ENCODE measurements at places on chromosomes 7 and 10. TPM values are rescaled to one million over a fixed set of nuclear protein-coding genes. Genes with fewer than 3 reads are reported as not detected.
A peak's percentile ranks its signal among the peaks of the same experiment; 100 is the strongest.

DNA sequence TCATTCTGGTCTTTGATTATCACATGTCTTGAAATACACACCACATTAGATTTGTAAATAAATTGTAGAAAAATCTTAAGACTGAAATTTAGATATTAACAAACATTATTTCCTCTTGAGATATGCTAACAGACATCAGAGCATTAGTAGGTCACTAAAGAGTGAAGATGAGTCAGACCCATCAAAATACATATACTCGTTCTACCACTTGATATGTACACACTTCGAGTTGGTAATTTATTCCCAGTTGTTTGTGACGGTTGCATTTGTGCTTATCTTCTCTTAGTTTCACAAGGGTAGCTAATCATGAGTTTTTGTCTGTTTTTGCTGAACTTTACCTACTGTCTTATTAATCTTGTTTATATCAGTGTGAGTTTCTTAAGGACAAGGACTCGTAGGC is 383.4 kb downstream of the AUTS2 start:
- DNase-seq = no peak

DNA sequence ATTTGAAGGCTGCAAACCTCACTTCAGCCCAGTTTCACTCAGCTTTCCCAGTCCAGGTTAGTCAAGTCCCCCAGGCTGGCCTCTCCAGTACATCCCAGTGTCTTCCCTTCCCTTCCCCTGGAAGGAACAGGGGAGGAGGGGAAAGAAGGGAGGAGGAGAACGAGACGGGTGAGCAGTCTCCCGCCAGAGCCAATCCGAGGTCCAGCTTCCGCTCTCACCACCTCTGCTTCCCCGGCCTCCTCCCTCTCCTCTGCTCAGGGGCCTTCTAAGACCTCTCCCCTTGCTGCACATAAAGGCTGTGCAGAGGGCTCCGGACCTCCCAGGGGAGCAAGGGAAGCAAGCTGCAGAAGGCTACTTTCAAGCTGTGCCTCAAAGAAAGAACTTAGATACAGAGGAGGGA is 4.1 kb downstream of the ATG9B start:
- DNase-seq = no peak

DNA sequence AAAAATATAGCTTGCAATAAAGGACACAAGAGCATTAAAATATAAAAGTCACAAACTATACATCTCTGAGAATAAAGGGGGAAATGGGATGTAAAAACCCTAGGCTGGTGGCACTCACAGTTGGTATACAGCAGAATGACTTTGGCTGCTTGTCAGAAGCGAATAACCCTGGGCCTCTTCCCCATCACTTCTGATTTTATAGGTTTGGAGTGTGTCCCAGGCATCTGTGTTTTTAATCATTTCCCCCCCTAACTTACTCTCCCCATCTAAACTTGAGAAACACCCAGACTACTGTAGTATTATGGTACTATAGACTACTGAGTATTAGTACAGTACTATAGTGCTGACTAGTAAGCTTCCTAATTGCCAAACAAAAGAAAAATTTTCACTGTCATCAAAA is 1.8 kb upstream of the RPA3 start:
- DNase-seq = no peak

DNA sequence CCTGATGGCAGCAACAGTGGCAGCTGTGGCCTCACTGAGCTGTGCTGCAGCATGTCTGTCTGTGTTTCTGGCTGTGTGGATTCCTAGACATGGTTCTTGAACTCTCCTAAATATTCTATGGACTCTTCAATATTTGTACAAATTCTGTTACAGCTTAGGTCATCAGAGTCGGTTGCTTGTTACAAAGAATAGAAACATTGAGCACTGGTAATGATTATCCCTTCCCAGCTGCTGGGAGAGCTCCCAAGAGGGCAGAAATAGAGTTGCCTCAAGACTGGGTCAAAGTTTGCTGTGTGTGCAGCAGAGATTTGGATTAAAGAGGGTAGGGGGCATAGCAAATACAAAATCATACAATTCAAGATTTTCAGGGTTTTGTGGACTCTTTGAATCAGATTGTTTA is 337.1 kb upstream of the AKR1E2 start:
- DNase-seq = no peak

DNA sequence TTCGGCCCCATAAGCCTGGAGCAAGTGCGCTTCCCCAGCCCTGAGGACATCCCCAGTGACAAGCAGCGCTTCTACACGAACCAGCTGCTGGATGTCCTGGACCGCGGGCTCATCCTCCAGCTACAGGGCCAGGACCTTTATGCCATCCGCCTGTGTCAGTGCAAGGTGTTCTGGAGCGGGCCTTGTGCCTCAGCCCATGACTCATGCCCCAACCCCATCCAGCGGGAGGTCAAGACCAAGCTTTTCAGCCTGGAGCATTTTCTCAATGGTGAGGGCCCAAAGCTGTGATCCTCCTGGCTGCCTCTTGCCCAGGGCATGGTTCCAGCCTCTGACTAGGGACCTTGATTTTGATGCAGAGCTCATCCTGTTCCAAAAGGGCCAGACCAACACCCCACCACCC is 10.1 kb downstream of the IRF5 start:
- no peak for DNase-seq

DNA sequence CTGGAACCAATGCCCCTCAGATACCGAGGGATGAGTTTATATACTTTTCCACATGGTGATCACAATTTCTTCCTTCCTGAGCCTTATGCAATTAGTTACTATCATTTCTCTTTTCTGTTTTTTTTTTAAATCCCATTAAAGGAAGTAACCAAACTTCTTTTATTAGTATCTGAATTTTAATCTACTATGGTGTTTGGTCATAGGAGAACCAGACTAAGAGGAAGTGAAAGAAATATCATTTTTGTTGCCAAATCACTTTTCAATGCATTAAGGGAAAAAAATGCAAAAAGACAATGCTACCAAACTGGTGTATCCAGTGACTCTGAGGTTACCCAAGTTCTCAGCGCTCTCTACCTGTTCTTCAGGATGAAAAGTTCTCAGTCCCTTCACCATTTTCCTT is 167.7 kb downstream of the NXPH1 start:
- no peak for DNase-seq

GRCh38 chr10:113320987-113321386 is 231.9 kb upstream of the HABP2 start:
- DNase-seq = no peak

- no peak for DNase-seq
These were observed 49.6 kb upstream of the WNT8B start for GRCh38 chr10:100413173-100413572.

- DNase-seq = no peak
These were observed 291.6 kb upstream of the MKI67 start for GRCh38 chr10:128417826-128418225.

DNA sequence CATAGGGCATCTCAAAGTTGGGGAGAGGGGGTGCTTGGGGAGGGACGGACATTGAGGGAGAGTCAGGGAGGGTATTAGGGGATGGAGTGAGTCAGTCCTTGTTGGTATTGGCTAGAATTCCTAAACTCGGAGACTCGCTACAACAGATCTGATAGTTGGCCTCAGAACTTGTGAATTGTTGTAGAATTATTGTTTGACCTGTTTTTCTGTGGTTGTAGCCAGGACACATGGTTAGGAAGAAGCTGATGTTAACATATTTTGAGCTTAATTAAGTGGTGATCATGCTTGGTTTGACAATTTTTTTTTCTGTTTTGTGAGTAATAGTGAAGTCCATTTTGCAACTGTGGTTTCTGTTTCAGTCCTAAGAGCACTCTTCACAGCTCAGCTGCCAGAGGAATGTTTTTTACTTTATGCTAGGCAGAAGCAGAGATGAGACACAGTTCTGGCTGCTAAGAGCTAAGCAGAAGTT is 1190.3 kb upstream of the C7orf33 start:
- no peak for DNase-seq

GRCh38 chr10:36301539-36301938 is 659.4 kb upstream of the FZD8 start:
- DNase-seq = no peak

DNA sequence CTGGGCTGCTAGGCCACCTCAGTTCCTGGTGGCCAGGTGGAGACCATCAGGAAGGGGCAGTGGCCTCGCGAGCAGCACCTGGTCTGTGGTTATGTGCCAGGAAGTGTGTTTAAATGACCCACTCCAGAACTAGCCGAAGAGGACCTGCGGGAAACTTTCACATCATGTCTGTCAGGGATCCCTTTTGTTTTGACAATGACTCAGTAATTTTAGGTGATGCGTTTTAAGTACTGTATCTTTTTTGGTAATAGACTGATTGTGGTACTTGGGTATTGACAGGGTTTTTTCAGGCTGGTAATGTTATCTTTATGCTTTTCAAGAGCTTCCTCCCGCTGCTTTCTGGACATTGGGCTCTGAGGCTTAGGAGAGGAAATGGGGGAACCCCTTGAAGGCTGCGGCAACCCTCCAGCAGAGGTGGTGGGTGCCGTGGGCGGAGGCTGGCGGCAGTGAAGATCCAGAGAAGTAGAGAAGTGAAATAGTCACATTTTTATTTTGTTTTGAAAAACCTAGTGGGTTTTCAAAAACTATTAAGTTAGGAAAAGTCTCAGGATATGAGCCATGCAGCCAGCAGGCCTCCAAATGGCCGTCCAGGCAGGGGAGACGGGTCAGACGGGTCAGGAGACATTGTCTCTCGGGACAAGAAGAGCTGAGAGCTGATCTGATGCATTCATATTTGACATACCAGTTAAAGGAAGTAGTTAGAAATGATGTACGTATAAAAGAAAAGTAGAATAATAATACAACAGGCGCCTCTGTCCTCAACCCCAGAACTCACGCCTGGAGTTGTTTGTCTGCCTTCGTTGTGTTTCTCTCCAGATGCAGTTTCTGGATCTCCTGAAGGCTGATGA is 27.7 kb downstream of the PPP2R2D start:
- DNase-seq = peak; percentile 43

- no peak for DNase-seq
These were observed 116.1 kb downstream of the ST7 start for GRCh38 chr7:117069379-117069778.

- DNase-seq = no peak
These were observed 71.7 kb downstream of the AMZ1 start for GRCh38 chr7:2759736-2760097.

GRCh38 chr10:22486431-22486830 is 141.1 kb downstream of the SPAG6 start:
- no peak for DNase-seq

GRCh38 chr10:88974012-88974411 is 16.6 kb upstream of the FAS start:
- DNase-seq = no peak

- DNase-seq = no peak
These were observed 86.2 kb downstream of the ADCY1 start for GRCh38 chr7:45660201-45660900.

DNA sequence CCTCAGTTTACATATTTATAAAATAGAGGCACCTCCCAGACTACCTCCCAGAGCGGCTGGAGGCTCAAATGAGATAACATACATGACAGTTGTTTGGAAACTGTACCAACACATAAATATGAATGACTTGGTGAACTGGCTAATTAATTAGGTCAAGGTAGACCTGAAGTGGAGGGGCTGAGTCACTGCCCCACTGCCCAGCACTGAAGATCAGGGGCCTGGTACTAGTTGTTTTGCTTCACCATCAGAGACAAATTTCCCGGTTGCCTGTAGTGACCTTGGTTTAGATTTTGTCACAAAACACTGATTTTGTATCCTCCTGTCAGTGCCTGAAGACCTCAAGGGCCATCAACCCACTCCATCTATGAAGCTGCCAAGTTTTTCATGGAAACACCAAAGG is 41.8 kb downstream of the JAZF1 start:
- DNase-seq = no peak

- DNase-seq = no peak
These were observed 852 bp upstream of the KLF6 start for GRCh38 chr10:3785851-3786271.

CCM2 gene
- 195 TPM for total RNA-seq

PCLO gene
- not detected for total RNA-seq

ZNF775 gene
- total RNA-seq = 4.3 TPM

NUP42 gene
- 34.6 TPM for total RNA-seq

LIPJ gene
- total RNA-seq = 0.32 TPM

All from naive thymus-derived CD4-positive, alpha-beta T cell (primary cell).